ENCODE measurements at places on chromosomes 6 and 20. TPM values are rescaled to one million over a fixed set of nuclear protein-coding genes. Genes with fewer than 3 reads are reported as not detected.

DNA sequence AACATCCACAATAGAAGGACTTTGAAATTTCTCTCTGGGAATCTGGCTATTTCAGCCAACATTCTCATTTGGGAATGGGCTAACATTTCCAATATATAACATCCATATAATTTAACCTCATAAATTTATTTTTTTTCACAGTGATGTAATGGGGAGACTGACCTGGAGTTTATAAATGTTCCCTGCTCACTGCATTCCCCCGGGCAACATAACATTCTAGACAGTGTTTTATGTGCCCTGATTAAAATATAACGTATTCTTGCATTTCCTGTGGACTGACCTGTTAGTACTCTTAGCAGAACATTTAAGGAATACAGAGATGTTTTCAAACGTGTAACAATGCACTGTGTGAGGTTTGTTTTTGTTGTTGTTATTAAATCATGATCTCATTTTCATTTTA, 20.9 kb downstream of the TSHZ2 start:
- no peak for DNase-seq

DNA sequence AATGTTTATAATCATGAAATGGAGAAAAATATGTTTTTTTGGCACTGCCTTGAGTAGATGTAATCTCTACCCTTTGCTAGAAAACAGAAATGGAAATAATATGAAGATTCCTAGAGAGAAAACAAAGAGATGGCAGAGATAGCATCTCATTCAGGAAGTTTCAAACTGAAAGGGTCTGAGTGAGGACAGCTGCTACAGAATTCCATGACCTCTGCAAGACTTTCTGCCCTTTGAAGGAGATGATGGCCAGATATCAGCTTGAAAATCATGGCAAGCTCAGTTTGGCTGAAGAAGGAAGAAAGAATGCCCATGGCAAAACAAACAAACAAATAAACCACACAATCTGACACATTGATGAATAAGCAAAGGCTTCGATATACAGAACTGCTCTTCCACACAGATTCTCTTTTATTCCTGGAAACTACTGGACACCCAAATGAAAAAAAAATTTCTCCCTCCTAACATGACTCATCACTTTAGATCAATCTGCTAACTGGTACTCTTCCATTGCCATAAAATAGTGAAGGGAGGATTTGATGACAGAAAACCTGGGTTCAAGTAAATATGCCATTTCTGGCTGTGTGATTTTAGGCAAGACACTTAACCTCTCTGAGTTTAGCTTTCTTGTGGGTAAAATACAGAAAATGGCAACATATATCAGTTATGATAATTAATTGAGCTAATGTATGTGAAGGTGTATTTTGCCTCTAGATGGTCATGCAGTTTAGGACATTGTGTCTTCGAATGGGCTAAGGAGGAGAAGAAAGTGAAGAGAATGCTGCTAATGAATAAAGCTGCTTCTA, 105.9 kb upstream of the SPACA1 start:
- DNase-seq: no peak

The FAM83C gene
- total RNA-seq: 0.14 TPM

The NR2E1 gene
- total RNA-seq: not detected

DNA sequence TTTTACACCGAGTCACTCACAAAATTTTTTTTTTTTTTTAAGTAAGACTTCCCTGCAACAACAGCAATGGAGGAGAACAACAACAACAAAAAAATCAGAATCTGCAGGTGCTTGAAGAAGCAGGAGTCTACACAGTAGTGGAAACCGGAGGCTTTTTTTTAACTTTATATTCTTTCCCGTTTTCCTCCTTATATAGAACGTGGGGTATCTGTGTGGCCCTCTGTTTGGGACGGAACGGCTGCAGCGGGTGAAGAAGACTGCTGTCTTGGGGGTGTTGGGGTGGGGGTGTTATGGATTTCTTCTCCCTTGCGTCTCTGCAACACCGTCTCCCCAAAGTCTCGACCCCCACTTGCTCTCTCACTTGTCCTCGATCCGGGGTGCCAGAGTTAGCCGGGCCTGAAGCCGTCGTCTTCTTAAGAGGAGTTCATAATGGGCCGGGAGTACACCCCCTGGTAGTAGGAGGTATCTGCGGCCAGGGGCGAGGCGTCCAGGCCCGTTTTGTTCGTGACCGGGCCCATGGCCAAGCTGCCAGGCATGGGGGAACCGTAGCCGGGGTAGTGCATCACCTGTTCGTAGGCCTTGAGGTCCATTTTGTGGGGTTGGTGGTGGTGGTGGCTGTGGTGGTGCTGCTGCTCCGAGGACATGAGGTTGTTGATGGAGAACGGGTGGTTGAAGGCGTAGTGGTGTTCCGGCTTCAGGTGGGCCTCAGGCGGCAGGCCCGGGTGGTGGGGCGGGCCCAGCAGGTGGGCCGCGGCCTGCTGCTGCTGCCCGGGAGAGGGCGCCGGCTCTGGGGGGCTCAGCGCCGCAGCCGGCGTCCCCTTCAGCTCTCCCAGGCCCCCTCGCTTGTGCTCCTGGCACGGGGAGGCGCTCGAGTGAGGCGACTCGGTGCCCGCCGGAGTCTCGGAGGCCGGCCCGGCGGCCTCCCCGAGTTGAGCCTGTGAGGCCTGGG, 2.7 kb downstream of the FOXA2 start:
- DNase-seq: no peak

The PRR18 gene
- total RNA-seq: not detected

DNA sequence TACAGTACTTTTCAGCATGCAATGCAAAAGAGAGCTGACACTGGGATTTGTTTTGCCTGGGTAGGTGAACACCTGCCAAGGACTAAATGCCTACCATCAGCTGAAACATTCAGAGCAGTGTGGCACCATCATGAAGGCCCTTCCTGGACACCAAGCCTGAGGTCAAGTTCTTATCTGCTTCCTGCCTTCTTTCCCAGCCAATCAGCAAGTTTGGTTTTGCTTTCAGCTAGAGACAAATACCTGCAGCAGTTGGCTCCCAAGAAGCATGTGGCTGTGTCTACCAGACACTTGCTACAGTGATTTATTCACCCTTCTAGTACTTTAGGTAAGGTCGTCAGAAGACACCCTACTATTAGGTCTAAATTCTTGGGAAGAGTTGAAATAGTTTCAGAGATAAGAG, 112.8 kb downstream of the TBX18 start:
- no peak for DNase-seq

The MPIG6B gene
- total RNA-seq: not detected

- DNase-seq: no peak
Measured at GRCh38 chr6:87540539-87540938, 49.2 kb downstream of the RARS2 start.

DNA sequence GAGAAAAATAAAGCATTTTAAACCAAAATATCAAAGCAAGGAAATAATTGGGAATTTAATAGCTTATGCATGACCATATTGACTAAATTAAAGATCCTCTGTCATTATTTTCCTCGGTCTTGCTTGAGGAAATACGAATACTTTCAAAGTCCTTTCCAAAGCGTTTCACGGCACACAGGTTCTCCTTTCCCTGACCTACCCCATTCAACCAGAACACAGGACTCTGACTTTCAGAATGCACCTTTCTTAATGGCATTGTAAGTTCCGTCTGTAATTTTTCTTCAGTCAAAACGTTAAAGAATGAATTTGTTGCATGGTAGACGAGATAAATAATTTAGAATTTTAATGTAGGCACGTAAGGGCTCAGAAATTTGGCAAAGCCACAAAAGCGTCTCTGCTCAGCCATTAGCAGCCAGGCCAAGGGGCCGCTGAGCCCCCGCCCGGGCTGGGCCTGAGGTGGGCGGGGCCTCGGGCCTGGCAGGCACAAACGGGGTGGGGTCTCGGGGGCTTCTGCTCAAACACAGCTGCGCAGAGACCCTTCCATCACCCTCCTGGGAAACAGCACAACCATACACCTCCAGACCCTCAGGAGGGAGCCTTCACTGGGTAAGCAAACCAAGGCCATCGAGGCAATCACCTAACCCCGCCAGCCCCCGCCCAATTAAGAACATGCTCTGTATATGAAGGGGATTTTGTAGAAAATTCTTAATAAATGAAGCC, 3.4 kb downstream of the NEDD9 start:
- DNase-seq: no peak

GRCh38 chr20:15576411-15576810, 996.8 kb downstream of the KIF16B start:
- DNase-seq: no peak

The COL9A3 gene
- total RNA-seq: 6.0 TPM

DNA sequence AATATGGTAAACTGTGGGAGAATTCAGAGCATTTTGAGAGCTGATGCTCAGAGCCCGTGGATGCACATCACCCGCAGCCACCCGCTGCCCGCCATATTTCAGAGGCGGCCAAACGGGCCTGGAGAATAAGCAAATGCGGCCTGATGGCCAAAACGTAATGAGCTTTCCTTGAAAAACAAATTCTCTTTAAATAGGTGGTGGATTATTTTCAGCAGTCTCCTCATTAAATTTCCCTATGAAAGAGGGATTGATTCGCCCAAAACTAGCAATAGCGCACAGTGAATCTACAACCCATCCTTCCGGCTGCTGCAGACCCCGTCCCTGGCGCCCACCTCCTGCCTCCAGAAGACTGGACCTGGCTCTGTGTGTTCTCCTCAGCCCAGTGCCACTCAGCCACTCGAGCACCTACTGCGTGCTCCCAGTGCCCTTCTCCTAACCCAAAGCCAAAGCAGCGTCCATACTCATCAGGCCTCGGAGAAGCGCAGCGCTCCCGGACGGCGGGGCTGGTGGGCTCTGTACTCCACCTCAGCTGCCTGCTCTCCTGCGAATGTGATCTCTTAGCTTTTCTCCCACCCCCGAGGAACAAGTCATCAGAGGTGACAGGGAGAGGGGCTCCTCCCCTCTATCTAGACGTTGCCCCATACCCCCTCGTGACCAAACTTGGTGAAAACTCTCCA, 224.8 kb downstream of the TAF4 start:
- no peak for DNase-seq

- DNase-seq: no peak
Measured at GRCh38 chr6:130026859-130027258, 8.5 kb downstream of the L3MBTL3 start.

GRCh38 chr20:15705975-15706374, 867.3 kb downstream of the KIF16B start:
- no peak for DNase-seq

The CST5 gene
- total RNA-seq: not detected

GRCh38 chr6:31558631-31559500, 11.5 kb downstream of the NFKBIL1 start:
- DNase-seq: peak; percentile 42

The DZANK1 gene
- 1.8 TPM for total RNA-seq

The ENPP1 gene
- total RNA-seq: 24.0 TPM

DNA sequence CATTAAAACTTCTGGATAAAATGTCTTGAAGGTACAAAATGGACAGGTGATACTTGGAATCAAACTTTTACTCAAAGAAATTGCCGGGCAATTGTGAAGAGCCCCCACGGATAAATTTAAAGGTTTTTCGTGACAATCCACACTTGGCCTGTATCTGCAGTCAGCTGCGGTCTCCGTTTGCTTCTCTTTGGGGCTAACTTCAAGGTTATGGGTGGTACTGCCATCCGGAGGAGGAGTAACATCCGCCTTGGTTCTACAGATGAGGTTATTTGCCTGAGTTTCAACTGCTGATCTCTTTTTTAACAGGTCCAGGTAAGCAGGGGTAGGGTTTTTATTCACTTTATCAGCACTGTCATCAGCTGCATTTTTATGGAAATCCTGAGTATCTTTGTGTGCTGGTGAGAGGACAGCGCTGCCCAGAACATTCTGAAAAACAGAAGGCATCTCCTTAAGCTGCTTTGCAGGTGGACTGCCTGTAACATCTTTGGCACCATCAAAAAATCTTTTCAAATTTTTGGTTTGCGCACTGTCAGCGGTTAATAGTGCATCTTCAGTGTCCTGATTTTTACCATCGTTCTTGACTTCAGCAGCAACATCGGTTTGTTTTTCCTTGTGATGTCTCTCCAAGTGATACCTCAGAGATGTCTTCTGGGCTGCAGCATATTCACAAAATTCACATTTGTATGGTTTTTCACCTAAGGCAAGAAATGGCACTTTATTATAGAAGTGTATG, 16.9 kb downstream of the ZNF217 start:
- DNase-seq: no peak

DNA sequence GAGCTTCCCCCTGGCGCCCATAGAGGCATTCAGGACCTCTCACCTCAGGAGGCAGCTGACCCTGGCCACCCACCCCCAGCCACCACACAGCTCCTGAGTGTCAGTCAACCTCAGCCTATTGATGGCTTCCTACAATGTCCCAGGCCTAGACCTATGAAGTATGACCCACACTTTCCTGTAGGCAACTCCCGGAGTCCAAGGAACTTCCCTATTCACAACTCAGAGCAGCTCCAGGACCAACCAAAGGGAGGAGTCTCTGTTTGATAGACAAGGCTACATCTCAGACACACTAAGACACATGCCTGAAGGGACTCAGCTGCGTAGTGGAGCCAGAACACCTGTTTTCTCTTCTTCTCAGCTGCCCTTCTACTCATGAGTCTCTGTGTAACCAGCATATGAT, 169.1 kb downstream of the MAFB start:
- DNase-seq: no peak

DNA sequence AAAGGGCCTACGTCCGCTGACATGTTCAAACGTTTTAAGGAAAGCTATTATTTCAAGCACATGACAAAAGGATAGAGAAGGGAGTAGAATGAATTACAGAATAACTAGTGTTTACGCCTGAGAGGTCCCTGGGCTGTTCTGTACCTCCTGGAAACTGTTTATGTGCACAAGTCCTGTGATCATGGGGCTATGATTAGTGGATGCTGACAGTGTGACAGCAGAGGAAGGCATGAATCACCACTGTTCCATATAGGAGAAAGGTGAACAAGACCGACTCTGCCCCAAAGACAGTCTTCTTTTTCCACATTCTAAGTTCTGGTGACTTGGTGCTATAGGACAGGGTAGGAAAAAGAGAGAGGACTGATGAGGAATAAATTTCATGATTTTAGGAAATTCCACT, 249.2 kb upstream of the PRDM1 start:
- DNase-seq: no peak

GRCh38 chr6:143741480-143741879, 63.7 kb downstream of the PHACTR2 start:
- no peak for DNase-seq

The SMIM13 gene
- 7.1 TPM for total RNA-seq

- DNase-seq: no peak
Measured at GRCh38 chr6:80341330-80341729, 234.9 kb downstream of the BCKDHB start.

GRCh38 chr20:62768551-62769287, 27.6 kb upstream of the MRGBP start:
- peak; percentile 41 for DNase-seq

DNA sequence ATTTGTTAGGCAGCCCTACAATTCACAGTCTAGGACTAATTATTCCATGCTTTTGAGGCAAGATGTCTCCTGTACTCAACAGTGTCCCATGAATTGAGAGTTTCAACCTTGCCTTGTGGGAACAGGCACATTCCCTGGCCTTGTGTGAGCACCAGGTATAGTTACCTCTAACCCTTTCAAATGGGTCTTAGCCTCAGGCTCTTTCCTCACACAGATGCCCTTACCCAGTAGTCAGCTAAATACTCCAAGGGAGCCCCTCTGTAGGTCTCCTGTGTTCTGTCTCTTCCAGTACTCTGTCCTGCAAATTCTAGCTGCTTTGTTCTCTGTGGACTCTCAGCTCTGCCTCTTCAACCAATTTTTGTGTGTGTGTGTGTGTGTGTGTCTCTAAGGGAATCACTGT, 135.3 kb downstream of the ZFAND3 start:
- no peak for DNase-seq

- DNase-seq: no peak
Measured at GRCh38 chr6:21348504-21349195, 244.9 kb upstream of the SOX4 start.

The POU5F1 gene
- 11.5 TPM for total RNA-seq

The PLA2G7 gene
- 1.4 TPM for total RNA-seq

- DNase-seq: no peak
Measured at GRCh38 chr6:71268735-71269437, 19.7 kb upstream of the OGFRL1 start.

The CGAS gene
- total RNA-seq: 11.2 TPM
